Cardiac fibroblast (primary cell): ENCODE measurements at places on chromosomes 16 and 17.

DNA sequence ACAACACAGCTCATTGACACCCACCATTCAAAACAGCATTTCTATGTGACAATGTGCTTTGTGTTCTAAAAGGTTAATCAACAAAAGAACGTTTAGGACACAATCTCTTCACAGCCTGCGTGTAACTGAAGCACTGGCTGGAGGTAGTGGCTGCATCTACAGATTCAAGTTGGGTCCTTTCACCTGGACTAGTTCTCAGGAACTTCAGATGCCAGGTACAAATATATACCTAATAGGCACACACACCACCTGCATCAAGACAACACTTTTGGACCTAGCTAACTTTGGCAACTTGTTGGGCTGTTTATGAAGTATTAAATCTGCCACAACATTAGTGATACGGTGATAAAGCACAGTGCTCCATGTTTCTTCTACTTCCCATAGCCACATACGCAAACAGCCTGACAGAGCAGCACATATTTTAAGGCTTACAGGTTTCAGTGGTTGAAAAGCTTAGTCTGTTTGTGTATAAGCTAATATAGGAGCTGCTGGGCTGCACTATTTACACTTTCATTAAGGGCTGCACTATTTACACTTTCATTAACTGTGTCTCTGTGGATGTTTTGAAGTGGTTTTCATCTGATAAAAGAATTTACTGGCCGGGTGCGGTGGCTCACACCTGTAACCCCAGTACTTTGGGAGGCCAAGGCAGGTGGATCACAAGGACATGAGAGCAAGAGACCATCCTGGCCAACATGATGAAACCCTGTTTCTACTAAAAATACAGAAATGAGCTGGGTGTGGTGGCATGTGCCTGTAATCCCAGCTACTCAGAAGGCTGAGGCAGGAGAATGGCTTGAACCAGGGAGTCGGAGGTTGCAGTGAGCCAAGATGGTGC, 132.6 kb downstream of the PARN start:
- no peak for DNase-seq

DNA sequence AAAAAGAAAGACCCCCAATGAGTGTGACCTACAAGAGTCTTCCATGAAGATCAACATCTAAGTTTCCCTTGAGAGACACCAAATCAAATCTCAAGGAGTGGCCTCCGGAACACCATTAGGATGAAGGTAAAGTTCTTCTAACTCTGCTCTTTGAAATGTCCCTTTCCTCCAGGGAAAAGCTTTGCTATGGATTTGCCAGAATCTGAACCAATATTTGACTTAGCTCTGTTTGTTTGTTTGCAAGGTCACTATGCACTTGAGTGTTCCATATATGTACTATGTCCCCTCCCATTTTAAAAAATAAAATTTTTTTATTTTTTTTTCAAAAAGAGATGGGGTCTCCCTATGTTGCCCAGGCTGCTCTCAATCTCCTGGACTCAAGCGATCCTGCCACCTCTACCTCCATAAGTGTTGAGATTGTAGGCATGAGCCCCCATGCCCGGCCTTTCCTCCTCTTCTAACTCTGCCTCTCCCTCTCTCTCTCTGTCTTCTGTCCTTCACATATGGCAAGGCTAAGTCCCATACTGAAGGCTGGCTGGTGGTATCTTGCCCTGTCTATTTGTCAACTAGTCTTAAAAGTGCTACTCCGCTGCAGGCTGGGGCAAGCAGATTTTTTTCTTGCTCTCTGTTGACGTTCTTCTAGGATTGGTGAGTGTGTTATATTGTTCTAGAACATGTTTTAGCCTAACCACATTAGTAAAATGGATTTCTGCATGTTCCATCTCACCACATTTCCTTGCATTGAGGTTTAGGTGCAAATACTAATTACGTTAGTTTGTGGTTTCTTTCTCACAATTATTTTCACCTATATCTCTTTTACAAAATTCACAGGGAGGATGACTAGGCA, 276.7 kb upstream of the DYNLRB2 start:
- DNase-seq, result no peak

DNA sequence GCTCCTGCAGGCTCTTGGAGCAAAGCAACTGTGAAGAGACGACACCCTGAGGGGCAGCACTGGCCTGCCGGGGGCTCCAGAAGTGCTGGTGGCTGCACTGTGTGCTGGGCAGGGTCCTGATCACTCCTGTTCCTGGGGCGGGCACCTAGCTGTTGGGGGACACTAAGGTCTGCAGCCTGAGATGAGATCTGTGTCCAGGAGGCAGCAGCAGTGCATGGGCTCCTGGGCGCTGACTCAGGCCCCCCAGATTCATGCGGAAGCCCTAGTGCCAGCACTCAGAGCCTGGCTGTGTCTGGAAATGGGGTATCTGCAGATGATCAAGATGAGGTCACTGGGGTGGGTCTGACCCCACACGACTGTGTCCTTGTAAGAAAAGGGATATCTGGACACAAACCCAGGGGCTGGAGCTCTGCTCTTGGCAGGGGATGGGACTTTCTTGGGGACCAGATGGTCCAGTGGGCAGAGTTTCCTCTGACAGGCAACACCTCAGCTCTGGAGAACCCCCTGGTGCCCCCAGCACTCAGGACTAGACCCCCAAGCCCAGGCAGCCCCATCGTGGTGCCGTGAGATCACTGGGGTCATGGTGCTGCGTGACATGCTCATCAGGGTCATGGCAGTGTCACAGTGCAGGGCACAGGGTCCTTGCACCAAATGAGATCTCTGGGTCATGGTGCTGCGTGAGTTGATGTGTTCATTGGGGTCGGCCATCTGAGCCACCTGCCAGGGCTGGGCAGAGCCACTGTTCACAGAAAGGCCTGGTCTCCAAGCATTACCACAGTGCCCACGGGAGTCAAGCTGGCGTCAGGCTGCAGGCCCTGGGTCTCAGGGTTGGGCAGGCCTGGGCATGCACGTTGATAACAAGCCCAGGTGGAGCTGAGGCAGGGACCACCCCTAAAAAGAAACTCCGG, 9.5 kb downstream of the FAAP100 start:
- no peak for DNase-seq

- DNase-seq, result no peak
These were observed 408 bp upstream of the KPNA2 start for GRCh38 chr17:68035131-68035522.
